ENCODE measurements at places on chromosomes 11 and 22. TPM values are rescaled to one million over a fixed set of nuclear protein-coding genes. Genes with fewer than 3 reads are reported as not detected.

GRCh38 chr11:92340839-92341238, 116.2 kb downstream of the FAT3 start:
- DNase-seq = no peak

DNA sequence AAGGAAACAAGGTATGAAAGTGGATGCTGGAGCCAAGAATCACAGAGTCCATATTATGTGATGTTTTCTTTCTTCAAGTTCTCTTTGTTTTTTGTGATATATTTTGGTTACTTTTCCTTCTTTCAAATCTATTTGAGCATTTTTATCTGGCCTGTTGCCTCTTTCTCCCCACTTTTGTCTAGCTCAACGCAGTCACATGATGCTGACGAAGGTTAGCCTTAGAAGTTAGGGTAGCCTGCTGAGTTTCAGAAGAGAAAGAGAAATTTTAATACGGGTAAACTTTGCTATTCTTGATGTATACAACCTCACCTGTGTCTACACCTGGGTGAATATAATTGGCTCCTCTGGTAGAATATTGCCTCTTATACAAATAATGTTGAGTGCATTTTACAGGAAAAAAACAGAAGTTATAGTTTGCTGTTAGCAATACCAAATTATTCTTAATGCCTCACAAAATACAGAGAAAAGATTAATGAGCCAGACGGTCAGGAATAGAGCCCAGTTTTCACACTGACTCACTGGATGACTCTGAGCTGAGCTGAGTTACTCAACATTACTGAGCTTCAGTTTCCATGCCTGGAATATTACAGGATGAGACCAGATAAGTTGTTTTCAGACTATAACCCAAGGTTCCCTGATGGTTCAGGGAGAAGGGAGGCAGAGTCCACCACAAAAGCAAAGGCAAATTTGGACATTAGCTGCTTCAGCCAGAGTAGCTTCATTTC, 161.6 kb upstream of the BDNF start:
- no peak for DNase-seq

DNA sequence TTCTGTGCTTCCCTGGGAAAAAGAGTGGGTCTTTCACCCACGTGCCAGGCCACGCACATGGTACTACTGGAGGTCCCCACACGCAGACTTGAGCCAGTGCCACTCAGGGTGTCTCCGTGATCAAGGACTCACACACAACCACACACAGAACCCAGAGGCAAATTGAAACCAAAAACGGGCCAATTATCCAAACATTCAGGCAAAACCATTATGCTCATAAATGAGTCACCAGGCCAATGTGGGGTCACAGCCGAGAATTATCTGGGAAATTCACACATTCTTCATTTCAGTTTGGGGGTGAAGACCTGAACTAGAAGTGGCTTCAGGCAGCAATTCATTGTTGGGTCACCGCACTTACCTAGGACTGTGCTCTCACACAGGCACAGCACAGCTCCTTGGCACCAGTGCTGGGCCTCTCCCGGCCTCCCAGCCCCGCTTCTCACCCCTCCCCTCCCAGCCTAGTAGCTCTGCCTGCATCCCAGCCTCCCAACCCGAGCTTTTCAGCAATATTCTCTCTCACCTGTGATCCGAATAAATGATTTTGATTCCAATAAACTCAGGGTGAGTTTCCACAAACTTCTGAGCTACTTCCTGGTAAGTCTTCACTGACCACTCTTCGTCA, 28.0 kb downstream of the ADA2 start:
- no peak for DNase-seq

Gene MPEG1
- total RNA-seq = not detected
